Chondrocyte (in vitro differentiated cells): ENCODE measurements at places on chromosomes 11 and 22.
A peak's percentile ranks its signal among the peaks of the same experiment; 100 is the strongest.

DNA sequence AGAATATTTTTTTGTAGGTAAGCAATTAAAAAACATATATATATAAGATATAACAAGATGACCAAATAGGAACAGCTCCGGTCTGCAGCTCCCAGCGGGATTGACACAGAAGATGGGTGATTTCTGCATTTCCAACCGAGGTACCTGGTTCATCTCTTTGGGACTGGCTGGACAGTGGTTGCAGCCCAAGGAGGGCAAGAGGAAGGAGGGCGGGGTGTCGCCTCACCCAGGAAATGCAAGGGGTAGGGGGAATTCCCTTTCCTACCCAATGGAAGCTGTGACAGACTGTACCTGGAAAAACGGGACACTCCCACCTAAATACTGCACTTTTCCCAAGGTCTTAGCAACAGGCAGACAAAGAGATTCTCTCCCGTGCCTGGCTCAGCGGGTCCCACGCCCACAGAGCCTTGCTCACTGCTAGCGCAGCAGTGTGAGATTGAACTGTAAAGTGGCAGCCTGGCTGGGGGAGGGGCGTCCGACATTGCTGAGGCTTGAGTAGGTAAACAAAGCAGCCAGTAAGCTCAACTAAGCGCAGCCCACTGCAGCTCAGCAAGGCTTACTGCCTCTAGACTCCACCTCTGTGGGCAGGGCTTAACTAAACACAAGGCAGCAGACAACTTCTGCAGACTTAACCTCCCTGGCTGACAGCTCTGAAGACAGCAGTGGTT is 163.8 kb downstream of the CWF19L2 start:
- H3K27ac ChIP-seq: no peak overlapping the region
- H3K4me1 ChIP-seq: no peaks in the 10 kb centered on the region
- no peaks in the 10 kb centered on the region for H3K27me3 ChIP-seq
- H3K36me3 ChIP-seq: peaks cover 30% of the 10 kb centered on the region
- peak; percentile 59 for DNase-seq

DNA sequence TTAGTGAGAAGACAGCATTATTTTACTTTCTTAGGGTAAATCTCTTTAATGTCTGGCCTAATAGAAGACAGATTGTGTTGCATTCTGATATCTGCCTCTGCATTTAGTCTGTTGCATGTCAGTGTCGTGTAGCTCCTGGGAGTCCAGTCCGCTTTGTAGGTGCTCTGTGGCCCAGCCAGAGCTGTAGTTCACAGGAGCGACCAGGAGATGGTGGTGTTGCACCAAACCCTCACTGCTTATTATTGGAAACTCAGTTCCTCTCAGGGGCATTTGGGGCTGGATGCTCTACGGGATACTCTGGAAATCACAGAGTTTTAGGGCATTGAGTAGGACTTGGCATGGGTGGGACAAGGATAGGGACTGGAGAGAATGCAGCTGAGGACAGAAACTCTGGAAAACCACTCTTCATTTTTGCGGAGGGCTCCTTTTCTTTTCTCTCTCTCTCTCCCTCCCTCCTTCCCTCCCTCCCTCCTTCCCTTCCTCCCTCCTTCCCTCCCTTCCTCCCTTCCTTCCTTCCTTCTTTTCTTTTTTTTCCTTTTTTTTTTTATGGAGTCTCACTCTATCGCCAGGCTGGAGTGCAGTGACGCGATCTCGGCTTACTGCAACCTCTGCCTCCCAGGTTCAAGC is 21.7 kb downstream of the MIAT start:
- H3K27ac ChIP-seq: peak overlapping the region; percentile 85
- H3K4me1 ChIP-seq: peaks cover 78% of the 10 kb centered on the region
- H3K36me3 ChIP-seq: peaks cover 8% of the 10 kb centered on the region
- no peak for DNase-seq
- no peaks in the 10 kb centered on the region for H3K27me3 ChIP-seq

- no peaks in the 10 kb centered on the region for H3K4me1 ChIP-seq
- no peak overlapping the region for H3K4me3 ChIP-seq
- no peak overlapping the region for H3K27ac ChIP-seq
- DNase-seq: no peak
Observed at GRCh38 chr11:113496026-113496651, 20.9 kb upstream of the DRD2 start.

DNA sequence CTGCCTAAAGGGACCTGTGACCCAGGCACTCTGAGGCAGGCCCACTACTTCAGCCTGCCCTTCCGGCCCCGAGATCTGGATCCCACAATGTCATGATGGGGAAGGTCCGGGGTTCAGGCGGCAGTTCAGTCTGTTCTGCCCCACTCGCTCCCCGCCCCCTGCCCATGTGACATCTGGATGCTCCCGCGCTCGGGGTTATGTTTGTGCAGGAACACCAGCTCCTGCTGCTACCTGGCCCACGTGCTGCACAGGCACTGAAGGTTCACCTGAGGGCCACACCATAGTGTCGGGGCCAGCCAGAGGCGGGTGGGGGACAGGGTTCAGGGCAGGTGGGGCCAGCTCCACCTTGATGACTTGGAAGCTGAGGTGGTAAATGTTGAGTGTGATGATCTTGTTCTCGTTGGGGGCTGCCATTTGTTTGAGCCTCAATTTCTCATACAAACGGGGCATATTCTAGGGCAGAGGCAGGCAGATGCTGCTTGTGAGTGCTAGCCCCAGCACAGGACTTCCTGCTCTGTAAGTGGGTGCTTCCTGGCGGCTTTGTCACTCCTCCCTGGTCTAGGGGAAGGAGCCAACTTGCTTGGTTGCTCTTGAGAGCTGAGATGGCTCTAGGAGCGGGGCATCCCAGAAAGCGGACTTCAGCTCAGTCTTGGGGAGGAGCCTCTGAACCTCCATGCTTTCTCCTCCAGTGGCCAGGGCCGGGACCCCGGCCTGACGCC is 4.4 kb upstream of the SIPA1 start:
- H3K27ac ChIP-seq: no peak overlapping the region
- peaks cover 18% of the 10 kb centered on the region for H3K36me3 ChIP-seq
- no peak for DNase-seq
- H3K4me3 ChIP-seq: no peak overlapping the region
- peaks cover 15% of the 10 kb centered on the region for H3K4me1 ChIP-seq
- no peaks in the 10 kb centered on the region for H3K27me3 ChIP-seq

- H3K27me3 ChIP-seq: no peaks in the 10 kb centered on the region
- H3K27ac ChIP-seq: no peak overlapping the region
- H3K4me1 ChIP-seq: no peaks in the 10 kb centered on the region
- H3K36me3 ChIP-seq: no peaks in the 10 kb centered on the region
- no peak for DNase-seq
Observed at GRCh38 chr11:130047141-130047540, 22.6 kb upstream of the APLP2 start.

- no peak overlapping the region for H3K27ac ChIP-seq
- DNase-seq: no peak
- peaks cover 9% of the 10 kb centered on the region for H3K36me3 ChIP-seq
- peaks cover 48% of the 10 kb centered on the region for H3K4me1 ChIP-seq
- no peaks in the 10 kb centered on the region for H3K27me3 ChIP-seq
Observed at GRCh38 chr22:27218012-27218920, 560.9 kb downstream of the MIAT start.

GRCh38 chr22:43443152-43443471 is 31.3 kb downstream of the MPPED1 start:
- no peaks in the 10 kb centered on the region for H3K4me1 ChIP-seq
- no peaks in the 10 kb centered on the region for H3K36me3 ChIP-seq
- H3K27me3 ChIP-seq: peaks cover 47% of the 10 kb centered on the region
- no peak overlapping the region for H3K27ac ChIP-seq
- H3K4me3 ChIP-seq: no peak overlapping the region

DNA sequence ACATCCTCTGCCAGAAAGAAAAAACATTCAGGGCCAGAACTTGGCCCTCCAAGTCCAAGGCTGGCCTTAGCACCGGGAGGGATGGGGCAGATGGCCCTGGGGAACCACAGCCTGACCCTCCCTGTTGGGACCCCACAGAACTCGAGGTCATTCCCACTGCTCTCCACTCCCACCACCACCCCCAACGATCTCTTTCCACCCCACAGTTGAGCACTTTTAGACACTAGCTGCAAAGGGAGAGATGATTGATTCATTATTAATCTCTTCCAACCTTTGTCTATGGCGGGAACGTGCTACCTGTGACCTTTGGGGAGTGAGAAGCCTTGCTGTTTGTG is 869.7 kb downstream of the BRD1 start:
- no peak overlapping the region for H3K4me3 ChIP-seq
- H3K27me3 ChIP-seq: peaks cover 4% of the 10 kb centered on the region
- no peaks in the 10 kb centered on the region for H3K36me3 ChIP-seq
- DNase-seq: no peak
- peaks cover 6% of the 10 kb centered on the region for H3K4me1 ChIP-seq

DNA sequence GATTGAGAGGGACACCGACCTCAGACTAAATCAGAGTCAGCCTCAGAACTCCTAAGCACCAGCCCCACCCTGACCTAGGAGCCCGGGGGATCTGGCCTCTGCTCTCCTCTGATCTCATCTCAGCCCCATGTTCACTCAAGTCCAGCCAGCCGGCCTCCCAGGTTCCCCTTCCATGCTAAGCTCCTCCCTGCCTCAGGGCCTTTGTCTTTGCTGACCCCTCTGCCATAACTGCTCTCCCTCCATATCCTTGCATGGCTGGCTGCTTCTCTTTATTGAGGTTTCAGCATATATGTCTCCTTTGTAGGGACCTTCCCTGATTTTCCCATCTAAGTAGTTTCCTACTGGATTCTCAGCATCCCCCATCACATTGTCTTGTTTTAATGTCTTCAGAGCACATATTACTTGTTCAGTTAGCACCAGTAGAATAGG is 780 bp upstream of the SLC15A3 start:
- no peaks in the 10 kb centered on the region for H3K36me3 ChIP-seq
- H3K27ac ChIP-seq: no peak overlapping the region

DNA sequence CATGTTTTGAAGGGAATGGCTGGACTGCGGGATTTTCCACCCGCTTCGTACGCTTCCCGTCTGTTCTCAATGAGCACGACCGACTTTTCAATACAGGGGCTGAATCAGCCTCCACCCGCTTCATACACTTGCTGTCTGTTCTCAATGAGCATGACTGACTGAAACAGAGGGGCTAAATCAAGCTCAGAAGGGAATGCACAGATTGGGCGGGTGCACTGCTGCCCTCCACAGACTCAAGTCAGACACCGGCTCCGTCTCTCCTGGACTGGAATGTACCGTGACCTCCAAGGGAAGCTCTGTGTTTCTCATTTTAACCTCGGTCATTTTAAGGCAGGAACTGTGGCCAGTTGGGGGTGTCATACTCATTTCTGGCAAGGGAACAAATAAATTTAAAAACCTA is 48.5 kb downstream of the BRD1 start:
- H3K27me3 ChIP-seq: no peaks in the 10 kb centered on the region
- no peak overlapping the region for H3K27ac ChIP-seq
- DNase-seq: peak; percentile 28
- H3K4me3 ChIP-seq: no peak overlapping the region
- H3K4me1 ChIP-seq: peaks cover 9% of the 10 kb centered on the region

DNA sequence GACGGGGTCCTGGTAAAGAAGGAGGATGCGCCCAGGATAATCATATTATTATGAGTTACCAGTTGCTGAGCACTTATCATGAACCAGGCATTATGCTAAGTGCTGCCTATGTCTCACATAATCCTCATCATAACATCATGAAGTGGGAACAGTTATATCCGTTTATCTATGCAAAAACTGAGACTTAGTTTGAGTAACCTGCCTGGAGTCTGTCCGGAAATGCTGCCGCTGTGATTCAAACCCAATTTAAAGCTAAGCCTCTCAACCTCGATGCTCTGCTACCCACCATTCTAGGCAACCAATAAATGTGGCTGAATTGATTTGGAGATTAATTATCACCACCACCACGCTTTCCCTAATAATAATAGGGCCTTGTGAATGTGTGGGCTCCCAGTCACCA is 111.5 kb upstream of the CLMP start:
- no peaks in the 10 kb centered on the region for H3K36me3 ChIP-seq
- DNase-seq: no peak
- H3K27ac ChIP-seq: no peak overlapping the region
- peaks cover 18% of the 10 kb centered on the region for H3K4me1 ChIP-seq
- no peak overlapping the region for H3K4me3 ChIP-seq

DNA sequence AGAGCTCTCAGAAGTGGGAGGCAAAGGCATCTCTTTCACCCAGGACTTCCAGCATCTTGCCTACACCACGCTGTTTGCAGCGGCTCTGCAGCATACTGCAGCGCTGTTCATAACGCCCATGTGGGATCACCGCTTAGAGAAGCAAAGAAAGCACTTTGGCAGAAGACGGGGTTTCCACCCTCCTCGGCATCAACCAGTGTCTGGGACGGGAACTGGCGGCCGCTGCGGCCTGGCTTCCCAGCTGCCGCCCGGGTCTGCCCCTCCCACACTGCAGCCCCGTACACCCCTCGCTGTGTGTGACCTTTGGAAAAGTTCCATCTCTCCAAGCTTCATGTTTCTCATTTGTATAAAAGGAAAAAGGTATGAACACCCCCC is 545 bp upstream of the TIRAP start:
- no peaks in the 10 kb centered on the region for H3K27me3 ChIP-seq
- H3K4me3 ChIP-seq: peak overlapping the region; percentile 98
- peaks cover 3% of the 10 kb centered on the region for H3K36me3 ChIP-seq
- H3K4me1 ChIP-seq: peaks cover 22% of the 10 kb centered on the region
- H3K27ac ChIP-seq: peak overlapping the region; percentile 87

GRCh38 chr11:116547571-116547970 is 225.2 kb downstream of the BUD13 start:
- no peaks in the 10 kb centered on the region for H3K4me1 ChIP-seq
- peaks cover 3% of the 10 kb centered on the region for H3K27me3 ChIP-seq
- no peak for DNase-seq
- H3K36me3 ChIP-seq: no peaks in the 10 kb centered on the region
- H3K27ac ChIP-seq: no peak overlapping the region

- H3K4me1 ChIP-seq: peaks cover 51% of the 10 kb centered on the region
- peaks cover 11% of the 10 kb centered on the region for H3K36me3 ChIP-seq
- no peak overlapping the region for H3K27ac ChIP-seq
- H3K27me3 ChIP-seq: no peaks in the 10 kb centered on the region
- no peak for DNase-seq
Observed at GRCh38 chr11:86950661-86950995, 4.6 kb downstream of the FZD4 start.

DNA sequence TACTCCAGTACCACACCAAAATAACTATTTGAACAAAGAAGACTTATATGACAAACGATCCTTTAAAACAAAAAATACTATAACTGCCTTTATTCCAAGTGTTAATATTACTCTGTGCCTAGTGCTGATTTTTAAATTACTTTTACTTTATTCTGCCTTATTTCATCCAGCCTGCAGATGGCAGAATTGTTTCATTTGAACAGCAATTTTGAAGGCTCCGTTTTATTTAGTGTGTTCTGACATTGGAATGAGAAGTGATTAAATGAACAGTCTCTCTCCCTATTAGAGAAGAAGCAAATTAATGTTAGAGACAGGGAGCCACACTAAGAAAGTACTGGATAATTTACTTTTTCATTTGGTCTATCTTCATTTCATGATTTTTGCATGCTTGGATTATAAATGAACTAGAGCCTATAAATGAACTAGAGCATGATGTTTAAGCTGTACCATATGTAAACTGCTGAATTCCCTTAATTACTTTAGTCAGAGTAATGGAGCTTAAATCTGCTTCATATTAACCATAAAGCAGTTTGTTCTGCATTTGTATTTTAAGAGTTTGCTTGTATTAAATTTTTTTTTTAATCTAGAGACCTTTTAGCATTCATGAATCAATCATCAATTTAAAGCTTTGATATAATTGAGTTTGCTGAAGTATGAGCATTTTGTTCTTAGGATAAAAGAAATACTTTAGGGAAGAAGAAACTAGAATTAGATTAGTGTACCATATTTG is 9.8 kb downstream of the PDHX start:
- H3K4me3 ChIP-seq: no peak overlapping the region
- H3K27me3 ChIP-seq: no peaks in the 10 kb centered on the region
- DNase-seq: no peak
- no peaks in the 10 kb centered on the region for H3K36me3 ChIP-seq
- peaks cover 60% of the 10 kb centered on the region for H3K4me1 ChIP-seq
